ENCODE measurements at places on chromosomes 6 and 20.

GRCh38 chr6:4806791-4807190, 30.6 kb downstream of the CDYL start:
- H3K4me1 ChIP-seq: peaks cover 49% of the 10 kb centered on the region
- H3K27me3 ChIP-seq: no peaks in the 10 kb centered on the region
- H3K4me3 ChIP-seq: no peak overlapping the region
- DNase-seq: no peak
- H3K27ac ChIP-seq: no peak overlapping the region

DNA sequence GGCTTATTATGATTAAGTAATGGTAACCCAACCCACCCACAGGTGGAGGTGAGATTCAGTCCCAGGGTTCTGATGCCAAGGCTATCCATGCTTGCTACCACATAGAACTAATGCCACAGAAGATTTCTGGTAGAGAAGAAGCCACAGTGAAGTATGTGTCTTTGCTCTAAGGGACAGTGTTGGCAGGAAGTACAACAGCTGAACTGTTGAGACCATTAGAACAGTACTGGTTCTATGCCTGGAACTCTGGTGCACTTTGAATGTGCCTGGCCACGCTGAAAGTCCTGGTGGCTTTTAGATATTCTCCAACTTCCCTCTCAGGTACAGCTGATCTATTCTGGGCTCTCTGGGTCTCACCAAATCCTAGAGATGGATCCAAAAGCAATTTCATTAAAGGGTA, 7.8 kb downstream of the STX7 start:
- H3K27me3 ChIP-seq: no peaks in the 10 kb centered on the region
- peaks cover 30% of the 10 kb centered on the region for H3K4me1 ChIP-seq
- peaks cover 40% of the 10 kb centered on the region for H3K36me3 ChIP-seq
- no peak for DNase-seq
- H3K4me3 ChIP-seq: no peak overlapping the region

- no peaks in the 10 kb centered on the region for H3K36me3 ChIP-seq
- DNase-seq: no peak
- H3K4me1 ChIP-seq: peaks cover 8% of the 10 kb centered on the region
- peak overlapping the region; percentile 55 for H3K27ac ChIP-seq
- no peak overlapping the region for H3K4me3 ChIP-seq
- no peaks in the 10 kb centered on the region for H3K27me3 ChIP-seq
Measured at GRCh38 chr6:25192590-25193459, 86.3 kb upstream of the CARMIL1 start.

GRCh38 chr6:104014163-104014959, 845.4 kb downstream of the HACE1 start:
- no peaks in the 10 kb centered on the region for H3K4me1 ChIP-seq
- no peak overlapping the region for H3K4me3 ChIP-seq
- H3K36me3 ChIP-seq: no peaks in the 10 kb centered on the region

DNA sequence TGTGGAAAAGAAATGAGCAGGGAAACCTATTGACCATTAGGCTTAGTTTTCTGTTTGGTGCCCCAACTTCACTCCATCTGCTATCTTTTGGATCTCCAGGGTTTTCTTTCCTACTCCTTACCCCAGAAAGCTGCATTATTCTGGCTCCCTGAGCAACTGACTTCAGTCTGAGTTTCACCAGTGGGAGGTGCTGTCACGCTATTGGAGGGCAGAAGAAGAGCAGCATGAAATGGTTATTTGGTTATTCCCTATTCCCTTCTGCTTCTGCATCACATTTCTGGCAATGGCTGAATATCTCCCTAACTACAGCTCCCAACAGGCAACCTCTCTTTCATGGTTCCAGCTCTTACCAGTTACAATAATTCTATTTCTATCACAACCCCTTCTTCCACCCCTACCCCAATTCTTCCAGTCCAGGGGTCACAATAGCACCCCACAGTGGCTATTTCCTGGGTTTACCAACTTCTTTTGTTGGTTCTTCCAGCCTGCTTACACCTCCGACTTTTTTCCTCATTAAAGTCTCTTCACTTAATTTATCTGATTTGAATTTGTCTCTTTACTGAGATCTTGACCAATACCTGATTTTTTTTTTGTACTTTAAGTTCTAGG, 311.5 kb downstream of the PLCB1 start:
- no peaks in the 10 kb centered on the region for H3K27me3 ChIP-seq
- DNase-seq: no peak
- H3K4me3 ChIP-seq: no peak overlapping the region
- H3K4me1 ChIP-seq: no peaks in the 10 kb centered on the region
- no peak overlapping the region for H3K27ac ChIP-seq
